ENCODE measurements at places on chromosomes 12 and 14.
A peak's percentile ranks its signal among the peaks of the same experiment; 100 is the strongest.

DNA sequence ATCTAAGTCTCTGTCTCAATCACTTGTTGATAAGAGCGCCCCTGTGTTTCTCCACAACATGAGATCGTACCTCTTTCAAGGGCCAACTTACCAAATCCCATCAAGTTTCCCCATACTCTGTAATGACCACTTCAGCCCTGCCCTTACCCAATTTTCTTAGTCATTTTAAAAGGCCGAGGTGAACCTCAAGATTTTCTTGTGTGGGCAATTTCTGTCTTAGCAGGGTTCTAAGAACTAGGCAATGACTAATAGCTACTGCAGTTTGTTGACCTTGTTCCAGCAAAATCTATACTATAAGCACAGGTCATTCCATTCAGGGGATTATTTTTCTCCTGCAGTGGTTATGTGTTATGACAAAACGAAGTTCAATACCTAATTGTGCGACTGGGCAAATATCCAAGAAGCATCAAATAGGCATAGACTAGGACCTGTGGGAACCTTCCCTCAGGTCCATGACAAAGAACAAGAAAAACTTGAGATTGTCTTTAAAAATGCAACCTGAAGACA, 359.8 kb downstream of the PCNX1 start:
- no peak for DNase-seq

- DNase-seq: no peak
Observed at GRCh38 chr14:63689132-63689531, 38.7 kb downstream of the SGPP1 start.

- no peak for DNase-seq
Observed at GRCh38 chr12:24256684-24257083, 307.2 kb upstream of the SOX5 start.

DNA sequence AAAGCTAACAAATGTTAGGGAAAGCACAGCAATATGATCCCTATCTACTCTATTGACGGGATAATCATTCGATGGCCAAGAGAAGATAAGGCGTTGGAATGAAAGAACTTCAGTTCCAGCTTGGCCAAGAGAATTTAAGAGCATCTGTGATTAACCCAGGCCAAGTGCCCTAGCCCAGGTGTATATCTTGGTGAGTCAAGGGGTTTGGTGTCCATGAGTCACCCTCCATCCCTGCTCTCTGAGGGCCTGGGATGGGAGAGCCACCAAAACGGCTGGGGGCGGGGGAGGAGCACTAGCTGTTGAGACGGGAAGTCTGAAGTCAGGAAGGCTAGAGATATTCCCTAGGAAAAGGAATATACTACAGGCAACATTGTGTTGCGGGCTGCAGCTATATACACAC, 13.0 kb downstream of the TBPL2 start:
- no peak for DNase-seq

DNA sequence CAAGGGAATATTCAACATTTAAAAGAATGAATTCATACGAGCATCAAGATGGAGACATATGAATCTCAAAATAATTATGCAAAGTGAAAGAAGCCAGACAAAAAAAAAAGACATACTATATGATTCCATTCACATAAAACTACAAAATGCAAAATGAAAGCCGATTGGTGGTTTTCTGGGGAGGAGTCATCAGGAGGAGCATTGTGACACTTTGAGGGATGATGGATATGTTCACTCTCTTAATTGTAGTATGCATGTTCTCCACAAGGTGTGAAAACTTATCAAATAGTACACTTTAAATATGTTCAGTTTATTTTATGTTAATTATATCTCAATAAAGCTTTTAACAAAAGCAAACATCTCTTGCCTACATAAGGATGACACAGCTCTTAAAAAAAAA, 13.5 kb downstream of the OLR1 start:
- no peak for DNase-seq

- DNase-seq: peak; percentile 30
Observed at GRCh38 chr14:69090187-69090789, 62.6 kb downstream of the DCAF5 start.

- no peak for DNase-seq
Observed at GRCh38 chr12:5295151-5295550, 136.8 kb upstream of the NTF3 start.

DNA sequence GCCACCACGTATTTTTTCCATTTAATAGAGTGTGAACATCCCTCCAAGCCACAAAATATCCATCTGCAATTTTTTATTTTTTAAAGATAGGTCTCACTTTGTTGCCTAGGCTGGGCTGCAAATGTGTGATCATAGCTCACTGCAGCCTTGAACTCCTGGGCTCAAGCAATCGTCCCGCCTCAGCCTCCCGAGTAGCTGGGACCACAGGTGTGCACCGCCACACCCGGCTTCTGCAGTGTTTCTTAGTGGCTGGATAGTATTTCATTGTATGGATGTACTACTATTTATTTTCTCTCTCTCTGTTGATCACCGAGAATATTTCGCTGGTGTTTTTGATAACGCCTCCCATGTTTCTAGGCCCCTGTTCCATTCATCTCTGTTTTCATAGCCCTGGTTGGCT, 17.5 kb downstream of the MLXIP start:
- DNase-seq: no peak

- DNase-seq: no peak
Observed at GRCh38 chr14:85421186-85421877, 108.6 kb upstream of the FLRT2 start.

- peak; percentile 9 for DNase-seq
Observed at GRCh38 chr12:127925971-127926370, 341.0 kb upstream of the TMEM132C start.

DNA sequence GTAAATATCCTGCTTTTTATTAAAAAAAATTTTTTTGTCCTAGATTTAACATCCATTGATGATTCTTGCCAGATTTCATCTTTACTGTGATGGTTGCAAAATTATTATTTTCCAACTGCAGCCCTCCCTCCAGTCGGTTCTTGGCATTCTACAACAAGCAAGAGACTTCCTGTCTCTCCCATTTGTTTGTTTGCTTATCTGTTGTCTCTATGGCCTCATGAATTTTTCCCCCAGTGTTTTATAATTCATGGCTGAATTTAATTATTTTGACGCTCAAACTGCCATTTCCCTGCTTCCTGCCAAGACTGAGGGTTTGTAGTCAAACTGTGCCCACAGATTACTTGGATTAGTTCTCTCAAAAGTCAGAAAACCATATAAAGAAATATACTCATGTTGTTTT, 25.9 kb downstream of the CGRRF1 start:
- no peak for DNase-seq

GRCh38 chr12:109099431-109100020, 2.1 kb downstream of the UNG start:
- no peak for DNase-seq

DNA sequence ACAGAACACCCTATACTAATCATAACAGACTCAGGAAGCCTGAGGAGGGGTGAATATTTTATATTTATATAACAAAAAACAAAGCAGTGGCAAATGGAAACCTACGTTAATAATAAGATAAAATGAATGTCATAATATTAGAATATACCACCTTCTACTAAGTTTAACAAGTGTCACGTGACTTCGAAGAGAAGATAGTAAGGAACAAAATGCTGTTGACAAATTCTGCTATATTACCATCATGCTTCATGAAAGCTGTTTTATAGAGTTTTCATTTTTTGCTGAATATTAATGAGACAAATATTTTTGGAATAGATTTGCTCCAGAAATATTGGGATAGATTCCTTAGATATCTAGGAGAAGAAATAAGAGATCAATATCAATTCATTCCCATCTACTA, 450.6 kb upstream of the DCN start:
- no peak for DNase-seq

GRCh38 chr12:54420766-54421144, 1.7 kb upstream of the ITGA5 start:
- DNase-seq: no peak

GRCh38 chr12:88305254-88305890, 163.3 kb downstream of the TMTC3 start:
- no peak for DNase-seq

- DNase-seq: no peak
Observed at GRCh38 chr14:62381311-62382070, 619.3 kb downstream of the SNAPC1 start.

GRCh38 chr14:58637040-58637390, 747 bp upstream of the DACT1 start:
- DNase-seq: no peak

DNA sequence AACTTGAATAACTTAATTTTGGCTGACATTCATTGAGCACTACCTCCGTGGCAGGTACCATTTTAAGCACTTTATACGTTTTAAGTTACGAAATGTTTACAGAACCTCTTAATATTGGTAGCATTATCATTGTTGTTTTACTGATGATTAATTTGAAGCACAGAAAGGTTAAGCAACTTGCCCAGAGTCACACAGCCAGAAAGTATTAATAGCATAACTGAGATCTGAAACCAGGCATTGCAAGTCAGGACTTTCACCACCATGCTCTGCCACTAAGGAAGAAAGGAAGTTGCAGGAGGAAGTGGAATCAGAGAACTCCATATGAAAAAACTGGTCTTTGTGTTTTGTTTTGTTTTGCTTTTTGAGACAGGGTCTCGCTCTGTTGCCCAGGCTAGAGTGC, 28.2 kb upstream of the BCAT1 start:
- no peak for DNase-seq

- DNase-seq: no peak
Observed at GRCh38 chr14:105865904-105866840, 339.8 kb downstream of the TMEM121 start.

- no peak for DNase-seq
Observed at GRCh38 chr12:100859063-100859627, 64.6 kb downstream of the ANO4 start.

GRCh38 chr12:124157406-124157805, 137.5 kb upstream of the RFLNA start:
- no peak for DNase-seq

GRCh38 chr12:12336049-12336411, 14.0 kb downstream of the MANSC1 start:
- DNase-seq: no peak

DNA sequence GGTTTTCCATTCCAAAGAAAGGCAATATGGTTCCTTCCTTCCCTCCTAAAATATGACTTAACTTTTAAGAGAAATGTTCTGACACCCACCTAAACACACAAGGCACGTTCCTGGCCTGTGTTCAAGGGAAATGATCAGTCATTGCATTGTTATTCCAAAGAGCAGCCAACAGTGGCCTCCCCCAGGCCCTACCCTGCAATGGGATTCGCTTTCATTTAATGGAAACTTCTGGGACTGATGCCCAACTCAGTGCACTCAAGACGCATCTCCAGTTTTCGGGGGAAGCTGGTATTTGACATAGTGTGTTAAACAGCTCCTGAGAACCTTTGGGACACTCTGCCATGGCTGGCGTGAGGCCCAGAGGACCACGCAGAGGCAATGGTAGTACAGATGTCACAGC, 65.9 kb downstream of the DDX51 start:
- no peak for DNase-seq

DNA sequence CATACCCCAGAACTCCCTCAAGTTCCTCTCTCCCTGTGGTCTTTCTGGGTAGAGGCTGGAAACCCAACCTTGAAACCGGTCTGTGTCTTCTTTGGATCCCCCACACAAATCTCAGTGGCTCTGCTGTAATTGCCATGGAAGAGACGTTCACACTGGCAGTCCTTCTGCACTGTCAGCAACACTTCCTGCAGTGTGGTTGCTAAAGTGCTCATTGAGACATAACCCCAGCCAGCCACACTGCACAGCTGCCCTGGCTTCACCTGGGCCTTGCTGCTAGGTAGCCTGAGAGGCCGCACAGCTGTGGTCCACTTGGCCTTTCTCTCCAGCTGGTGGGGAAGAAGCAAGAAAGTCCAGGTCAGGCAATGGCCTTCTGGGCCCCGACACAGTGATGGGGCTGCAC, 2.4 kb downstream of the GZMH start:
- DNase-seq: no peak

DNA sequence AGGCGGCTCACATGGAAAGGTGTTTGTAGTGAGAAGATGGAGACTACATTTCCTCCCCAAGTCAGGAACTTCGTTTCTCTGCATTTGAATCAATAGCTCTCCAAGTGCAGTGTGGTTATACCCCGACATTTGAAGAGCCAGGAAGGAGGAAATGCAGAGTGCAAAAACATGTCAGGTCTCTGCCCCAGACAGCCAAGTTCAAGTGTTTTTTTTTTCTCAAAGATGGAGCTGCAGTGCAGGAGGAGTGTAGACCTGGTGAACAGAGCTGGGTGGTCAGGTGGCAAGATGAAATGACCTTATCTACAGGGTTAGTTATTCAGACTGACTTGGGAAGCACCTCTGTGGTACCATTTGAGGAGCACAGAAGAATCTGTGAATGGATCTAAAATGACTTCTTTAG, 21.3 kb downstream of the MLXIP start:
- DNase-seq: no peak

DNA sequence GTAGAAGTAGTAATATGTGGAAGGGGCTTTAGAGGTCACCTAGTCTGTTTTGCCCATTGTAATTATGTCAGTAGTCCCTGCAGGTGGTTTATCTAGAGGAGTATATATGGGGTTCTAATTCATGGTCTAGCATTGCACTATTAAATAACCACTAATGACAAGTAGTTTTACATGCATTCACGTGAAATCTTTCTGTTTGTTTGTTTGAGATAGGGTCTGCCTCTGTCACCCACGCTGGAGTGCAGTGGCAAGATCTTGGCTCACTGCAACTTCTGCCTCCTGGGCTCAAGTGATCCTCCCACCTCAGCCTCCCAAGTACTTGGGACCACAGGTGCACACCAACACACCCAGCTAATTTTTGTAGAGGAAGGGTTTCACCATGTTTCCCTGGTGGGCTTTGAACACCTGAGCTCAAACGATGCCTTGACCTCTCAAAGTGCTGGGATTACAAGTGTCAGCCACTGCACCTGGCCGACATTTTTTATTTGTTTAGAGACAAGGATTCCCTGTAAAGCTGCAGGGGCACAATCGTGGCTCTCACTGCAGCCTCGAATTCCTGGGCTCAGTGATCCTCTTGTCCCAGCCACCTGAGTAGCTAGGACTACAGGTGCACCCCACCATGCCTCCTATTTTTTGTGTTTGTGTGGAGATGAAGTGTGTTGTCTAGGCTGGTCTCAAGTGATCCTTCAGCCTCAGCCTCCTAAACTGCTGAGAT, 12.0 kb upstream of the PSEN1 start:
- DNase-seq: no peak

DNA sequence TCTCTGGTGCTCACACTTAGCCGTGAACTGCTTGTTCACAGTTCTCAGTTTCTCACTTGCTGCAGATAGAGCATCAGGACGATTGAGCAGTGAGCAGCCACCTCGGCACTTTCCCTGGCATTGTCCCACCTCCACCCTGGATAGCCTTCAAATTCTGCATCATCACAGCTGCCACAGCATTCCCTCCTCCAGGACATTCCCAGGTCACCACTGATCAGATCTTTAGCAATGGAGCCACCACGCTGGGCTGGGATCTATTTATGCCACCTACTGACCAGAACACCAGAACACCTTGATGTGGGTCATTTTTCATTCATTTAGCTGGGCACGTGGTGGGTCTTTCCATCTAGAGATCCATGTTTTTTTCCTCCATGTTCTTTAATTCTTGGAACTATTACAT, 23.6 kb downstream of the ACADS start:
- DNase-seq: no peak

- no peak for DNase-seq
Observed at GRCh38 chr12:4228122-4228580, 45.4 kb upstream of the CCND2 start.

GRCh38 chr12:28369483-28369882, 179.2 kb downstream of the CCDC91 start:
- no peak for DNase-seq

- peak; percentile 69 for DNase-seq
Observed at GRCh38 chr12:132788375-132789098, 26.9 kb upstream of the ANKLE2 start.

GRCh38 chr12:62891805-62892549, 43.0 kb downstream of the PPM1H start:
- DNase-seq: no peak
